ENCODE measurements at places on chromosomes 2 and 18.

- no peak for DNase-seq
Observed at GRCh38 chr2:200770847-200771246, 40.9 kb upstream of the BZW1 start.

- no peak for DNase-seq
Observed at GRCh38 chr2:144115739-144116291, 404.1 kb downstream of the ZEB2 start.

DNA sequence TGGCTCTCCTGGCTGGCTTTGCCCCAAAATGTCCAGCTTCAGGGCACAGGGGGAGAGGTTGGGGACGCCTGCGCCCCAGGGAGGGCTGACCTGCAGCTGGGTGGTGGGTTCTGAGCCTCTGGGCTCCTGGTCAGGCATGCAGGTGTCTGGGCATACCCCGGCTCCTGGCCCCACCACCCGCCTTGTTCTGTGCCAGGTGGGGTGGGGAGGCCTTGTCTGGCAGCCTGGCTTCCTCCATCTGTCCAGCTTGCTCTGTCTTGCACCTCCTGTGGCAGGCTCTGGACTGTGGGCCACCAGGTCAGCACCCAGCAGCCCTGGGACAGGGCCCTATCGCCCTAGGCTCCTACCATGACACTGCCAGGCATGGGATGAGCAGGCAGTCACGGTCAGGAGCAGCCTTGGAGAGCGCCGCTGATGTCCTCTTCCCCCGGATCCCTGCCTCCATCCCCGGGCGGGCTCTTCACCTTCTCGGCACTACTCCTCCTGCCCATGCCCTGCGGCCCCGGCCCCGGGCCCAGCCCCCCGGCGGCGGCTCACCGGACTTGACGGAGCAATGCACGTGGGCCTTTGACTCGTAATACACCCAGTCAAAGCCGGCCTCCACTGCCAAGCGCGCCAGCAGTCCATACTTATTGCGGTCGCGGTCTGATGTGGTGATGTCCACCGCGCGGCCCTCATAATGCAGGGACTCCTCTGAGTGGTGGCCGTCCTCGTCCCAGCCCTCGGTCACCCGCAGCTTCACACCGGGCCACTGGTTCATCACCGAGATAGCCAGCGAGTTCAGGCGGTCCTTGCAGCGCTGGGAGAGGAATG is 3.6 kb downstream of the IHH start:
- DNase-seq: no peak

GRCh38 chr2:194946826-194947225 is 710.2 kb upstream of the SLC39A10 start:
- DNase-seq: no peak

GRCh38 chr2:62338111-62338510 is 142.2 kb downstream of the B3GNT2 start:
- DNase-seq: no peak

GRCh38 chr2:145692971-145693478 is 1173.1 kb upstream of the ZEB2 start:
- no peak for DNase-seq

DNA sequence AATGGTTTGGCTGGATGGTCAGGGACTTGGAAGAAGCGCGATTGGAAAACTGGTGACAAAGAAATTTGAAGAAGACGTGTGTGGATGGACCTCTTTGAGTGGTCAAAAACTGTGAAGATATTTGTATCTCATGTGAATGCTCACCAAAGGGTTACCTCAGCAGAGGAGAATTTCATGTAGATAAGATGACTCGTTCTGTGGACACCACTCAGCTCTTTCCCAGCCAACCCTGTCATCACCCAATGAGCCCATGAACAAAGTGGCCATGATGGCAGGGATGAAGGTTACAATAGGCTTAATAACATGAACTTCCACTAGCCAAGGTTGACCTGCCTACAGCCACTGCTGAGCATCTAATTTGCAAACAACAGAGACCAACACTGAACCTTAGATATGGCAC is 248.3 kb downstream of the KCNE4 start:
- no peak for DNase-seq

- DNase-seq: no peak
Observed at GRCh38 chr2:174086708-174087107, 121.5 kb upstream of the SP3 start.

DNA sequence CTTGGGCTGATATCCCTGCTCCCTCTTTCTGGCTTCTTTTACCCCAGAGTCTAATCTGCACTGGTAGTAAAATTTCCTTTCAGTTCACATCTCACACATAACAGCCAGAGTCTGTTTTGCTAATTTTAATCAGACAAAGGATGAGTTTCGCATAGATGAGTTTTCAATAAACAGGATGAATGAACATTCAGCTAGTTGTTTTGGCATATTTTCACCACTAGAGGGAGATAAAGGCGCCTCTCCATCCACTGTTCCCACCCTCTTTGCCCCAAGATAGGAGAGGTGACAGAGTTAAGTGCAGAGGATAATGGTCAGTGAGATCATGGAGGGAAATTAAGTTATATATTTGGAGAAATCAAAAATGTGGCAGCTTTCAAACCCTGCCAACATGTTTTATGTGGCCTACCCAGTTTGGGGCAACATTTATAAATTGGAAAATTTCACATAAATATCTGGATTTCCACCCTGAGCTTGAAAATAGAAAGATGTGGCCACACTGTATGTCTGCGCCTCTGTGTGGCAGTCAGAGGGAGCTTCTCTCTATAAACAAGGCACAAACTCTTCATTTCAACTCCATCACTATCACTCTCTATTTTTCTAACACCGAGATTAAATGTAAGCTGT is 48.5 kb upstream of the DTNA start:
- DNase-seq: no peak

DNA sequence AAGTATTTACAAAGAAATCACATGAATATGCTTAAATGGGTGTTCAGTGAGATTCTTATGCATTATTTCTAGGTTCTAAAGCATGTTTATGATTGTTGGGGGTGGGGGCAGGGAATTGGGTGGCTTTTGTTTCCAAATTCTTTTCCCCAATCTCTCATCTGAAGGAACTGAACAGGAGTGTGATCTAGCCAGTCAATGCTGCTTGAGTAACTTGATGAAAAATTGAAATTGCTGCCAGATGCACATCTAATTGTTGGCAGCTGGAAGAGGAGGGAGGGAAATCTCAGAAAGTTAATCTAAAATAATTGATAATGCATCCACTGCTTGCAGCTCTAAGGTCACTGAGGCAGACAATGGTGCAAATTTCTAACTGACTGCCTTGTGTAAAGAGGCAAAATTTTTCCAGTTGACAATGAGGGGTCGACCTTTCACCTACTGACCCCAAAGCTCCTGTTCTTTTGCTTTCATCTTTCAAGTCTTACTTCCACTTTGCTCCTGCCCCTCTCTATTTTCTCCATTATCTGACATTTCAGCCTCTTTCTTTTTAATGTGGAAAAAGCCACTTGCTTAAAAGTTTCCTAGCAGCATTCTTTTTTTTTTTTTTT is 53.3 kb downstream of the IRS1 start:
- DNase-seq: no peak

DNA sequence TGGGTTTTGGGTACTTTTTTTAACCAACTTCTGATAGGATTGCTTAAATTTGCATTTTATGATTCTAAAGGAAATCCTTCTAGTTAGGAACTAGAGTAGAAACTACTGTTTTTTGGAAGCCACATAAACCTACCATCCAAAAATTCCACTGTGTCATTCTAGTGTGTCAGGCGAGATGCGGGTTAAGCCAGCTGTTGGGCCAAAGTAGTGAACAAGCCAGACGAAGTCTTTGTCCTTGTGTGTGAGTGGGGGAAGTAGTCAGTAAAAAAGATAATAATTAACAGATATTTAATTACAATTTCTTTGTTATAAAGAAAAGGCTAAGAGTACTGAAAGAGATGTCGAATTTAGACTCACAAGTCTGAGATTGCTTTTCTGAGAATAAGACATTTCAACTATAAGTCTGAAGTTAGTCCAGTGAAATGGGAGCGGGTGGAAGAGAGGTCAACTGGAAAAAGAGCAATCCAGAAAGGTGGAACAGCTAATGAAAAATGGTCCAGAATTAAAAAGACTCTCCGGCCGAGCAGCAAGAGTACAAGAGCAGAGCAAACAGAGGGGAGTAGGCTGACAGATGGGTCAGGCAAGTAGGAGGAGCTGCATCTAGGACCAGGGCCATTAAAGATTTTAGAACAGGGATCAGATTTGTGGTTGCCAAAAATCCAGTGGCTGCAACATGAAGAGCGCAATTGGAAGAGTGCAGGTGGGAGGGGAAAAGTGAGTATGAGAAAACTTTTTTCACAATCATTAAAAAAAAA is 1.5 kb downstream of the EPB41L5 start:
- no peak for DNase-seq

DNA sequence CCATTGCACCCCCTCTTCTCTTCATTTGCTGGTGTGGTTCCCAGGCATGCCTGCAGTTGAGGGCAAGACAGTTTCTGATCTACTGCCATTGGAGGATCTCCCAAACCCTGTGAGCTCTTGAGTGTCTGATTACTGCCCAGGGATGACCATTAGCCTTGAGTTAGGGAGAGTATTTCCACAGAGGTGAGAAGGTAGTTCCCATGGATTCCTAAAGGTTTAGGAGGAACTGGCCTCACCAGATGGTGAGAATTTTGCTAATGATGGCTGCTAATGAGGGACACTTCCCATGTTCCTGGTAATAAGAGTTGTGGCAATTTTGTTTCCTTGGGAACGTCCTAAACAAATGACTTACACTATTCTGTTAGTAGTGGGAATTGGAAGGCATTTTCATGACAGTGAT is 42.5 kb downstream of the PTPRM start:
- DNase-seq: no peak

GRCh38 chr18:25019086-25019860 is 332.7 kb downstream of the ZNF521 start:
- no peak for DNase-seq

GRCh38 chr2:237280229-237280628 is 133.7 kb downstream of the COL6A3 start:
- DNase-seq: no peak

Data from activated CD8-positive, alpha-beta memory T cell treated with anti-CD3 and anti-CD28 coated beads for 48 hours (primary cell).